ENCODE measurements at places on chromosomes 1 and 21. TPM values are rescaled to one million over a fixed set of nuclear protein-coding genes. Genes with fewer than 3 reads are reported as not detected.
A peak's percentile ranks its signal among the peaks of the same experiment; 100 is the strongest.

DNA sequence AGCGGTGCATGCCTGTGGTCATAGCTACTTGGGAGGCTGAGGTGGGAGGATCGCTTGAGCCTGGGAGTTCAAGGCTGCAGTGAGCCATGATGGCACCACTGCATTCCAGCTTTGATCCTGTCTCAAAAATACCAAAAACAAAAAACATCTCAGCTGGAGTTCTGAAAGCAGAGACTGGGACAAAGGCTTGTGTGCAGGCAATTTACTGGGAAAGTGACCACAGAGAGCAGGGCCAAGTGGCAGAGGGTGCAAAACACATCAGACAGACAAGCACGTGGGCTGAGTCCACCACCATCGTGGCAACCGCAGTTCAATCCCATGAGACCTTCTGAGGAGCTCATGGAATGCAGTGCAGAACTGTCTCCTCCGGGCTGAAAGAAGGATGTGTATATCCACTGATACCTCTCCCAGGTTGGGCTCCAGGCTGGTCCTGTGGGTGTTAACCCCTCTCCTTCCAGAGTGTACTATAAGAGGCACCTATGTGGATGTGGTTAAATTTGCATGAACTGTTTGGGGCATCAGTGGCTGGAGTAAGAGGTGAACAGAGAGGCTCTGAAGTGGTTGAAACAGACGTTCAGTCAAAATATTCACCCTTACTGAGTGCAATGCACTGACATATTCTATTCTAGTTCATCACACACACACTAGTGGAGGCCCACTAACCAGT is 10.8 kb downstream of the PIGP start:
- no peak for DNase-seq

The MYBPH gene
- total RNA-seq = not detected

The LIN28A gene
- not detected for total RNA-seq

- DNase-seq = no peak
Measured at GRCh38 chr1:164759144-164759920, 200.3 kb downstream of the PBX1 start.

- no peak for DNase-seq
Measured at GRCh38 chr1:38783640-38784229, 75.8 kb downstream of the RRAGC start.

DNA sequence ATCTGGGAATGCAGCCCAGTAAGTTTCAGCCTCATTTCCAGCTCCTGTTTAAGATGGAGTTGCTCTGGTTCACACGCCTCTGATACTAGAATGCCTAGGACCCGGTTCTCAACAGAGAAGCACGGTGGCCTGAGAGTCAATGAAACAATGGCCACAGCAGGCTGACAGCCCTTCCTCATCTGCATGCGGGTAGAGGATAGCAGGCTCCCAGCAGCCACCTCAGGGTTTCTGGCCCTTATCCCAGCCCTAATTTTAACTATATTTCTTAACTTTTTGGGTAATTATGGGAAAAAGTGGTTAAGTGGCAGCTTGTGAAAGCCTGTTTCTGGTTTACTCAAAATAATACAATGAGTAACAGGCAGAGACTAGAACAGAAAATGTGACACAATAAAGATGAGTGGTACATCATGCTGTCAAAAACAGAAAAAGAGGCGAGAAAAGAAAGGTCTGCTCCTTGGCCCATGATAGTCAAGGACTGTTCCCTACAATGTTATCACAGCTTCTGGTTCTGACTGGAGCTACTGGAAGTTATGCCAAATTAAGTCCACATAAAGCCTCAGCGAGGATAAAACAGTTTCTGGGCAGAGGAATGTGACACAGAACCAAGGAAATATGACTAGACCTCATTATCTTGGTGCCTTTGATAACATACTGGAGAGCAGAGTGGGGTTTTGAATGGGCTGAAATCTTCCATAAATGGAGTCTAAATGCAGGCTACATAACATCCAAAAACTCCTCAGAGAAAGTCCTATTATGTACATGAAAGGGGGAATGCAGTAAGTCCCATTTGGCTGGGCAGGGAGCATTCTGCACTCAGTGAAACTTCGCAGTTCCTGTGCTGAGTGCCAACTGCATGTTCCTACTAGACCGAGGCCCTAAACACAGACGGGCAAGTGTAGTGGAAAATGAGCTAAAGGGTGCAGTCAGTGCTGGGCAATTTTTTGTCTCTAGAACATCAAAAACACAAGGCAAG is 92.1 kb downstream of the NIBAN1 start:
- no peak for DNase-seq

DNA sequence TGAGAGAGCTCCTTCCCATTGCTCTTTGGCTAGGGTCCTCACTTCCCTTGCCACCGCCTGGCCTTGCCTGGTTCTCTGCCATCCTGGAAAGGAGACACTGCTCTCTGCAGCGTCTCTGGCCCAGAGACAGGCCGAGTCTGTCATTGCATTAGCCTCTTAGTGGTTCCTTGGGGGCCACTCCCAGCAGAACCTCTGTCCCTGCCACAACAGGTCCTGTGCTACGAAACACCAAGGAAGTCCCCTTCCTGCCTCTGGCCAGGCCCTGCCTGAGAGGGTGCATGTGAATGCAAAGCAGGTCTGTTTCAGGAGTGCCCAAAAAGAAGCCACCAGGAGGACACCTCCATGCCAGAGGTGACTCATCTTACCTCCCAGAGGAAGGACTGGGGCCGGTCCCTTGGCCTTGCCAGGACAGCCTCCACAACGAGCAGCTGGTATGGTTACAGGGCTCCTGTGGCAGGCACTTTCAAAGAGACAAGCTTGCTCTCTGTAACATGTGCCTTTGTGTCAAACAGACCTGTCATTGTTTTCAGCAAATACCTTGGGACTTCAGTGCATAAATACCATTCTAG is 59.6 kb downstream of the VPS26C start:
- peak; percentile 38 for DNase-seq

DNA sequence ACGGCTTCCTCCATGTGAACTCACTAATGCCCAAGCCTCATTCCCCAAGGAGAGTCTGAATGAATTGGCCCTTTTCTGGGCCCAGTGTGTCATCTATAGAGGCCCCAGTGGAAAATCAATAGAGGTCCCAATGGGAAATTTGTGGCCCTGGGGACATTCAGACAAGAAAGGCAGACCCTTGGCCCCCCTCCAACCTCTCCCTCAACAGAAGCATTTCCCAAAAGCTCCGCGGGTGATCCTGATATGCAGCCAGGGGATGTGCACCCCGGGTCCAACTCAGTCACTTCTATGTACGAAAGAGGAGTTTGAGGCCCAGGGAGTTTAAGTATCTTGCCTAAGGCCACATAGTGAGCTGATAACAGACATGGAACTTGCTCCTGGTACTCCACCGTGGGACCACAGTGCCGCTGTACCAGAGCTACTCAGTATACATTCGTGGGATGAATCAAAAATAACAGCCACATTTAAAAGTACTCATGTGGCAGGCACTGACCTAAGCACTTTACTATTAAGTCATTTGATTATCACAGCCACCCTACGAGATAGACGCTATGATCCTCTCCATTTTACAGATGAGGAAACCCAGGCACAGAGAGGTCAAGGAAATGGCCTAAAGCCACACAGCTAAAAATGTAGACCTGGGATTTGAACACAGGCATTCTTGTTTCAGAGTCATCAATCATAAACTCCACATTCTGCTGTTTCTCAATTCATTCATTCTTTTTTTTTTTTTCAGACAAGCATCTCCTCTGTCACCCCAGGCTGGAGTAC is 8.5 kb downstream of the EPHA2 start:
- DNase-seq = no peak

DNA sequence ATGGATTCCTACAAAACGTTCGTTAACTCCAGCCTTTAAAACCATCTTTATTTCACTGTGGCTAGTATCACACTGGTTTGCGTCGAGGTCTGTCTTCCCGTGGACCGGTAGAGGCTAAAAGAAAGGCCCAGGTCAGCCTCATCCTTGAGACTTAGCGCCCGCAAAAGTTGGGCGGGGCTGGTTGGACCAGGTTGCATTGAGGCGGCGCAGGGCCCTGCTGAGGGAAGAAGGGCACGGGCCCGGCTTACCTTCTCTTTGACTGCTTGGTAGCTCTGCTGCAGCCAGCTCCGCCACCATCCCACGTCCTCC is 455 bp downstream of the BSDC1 start:
- no peak for DNase-seq

DNA sequence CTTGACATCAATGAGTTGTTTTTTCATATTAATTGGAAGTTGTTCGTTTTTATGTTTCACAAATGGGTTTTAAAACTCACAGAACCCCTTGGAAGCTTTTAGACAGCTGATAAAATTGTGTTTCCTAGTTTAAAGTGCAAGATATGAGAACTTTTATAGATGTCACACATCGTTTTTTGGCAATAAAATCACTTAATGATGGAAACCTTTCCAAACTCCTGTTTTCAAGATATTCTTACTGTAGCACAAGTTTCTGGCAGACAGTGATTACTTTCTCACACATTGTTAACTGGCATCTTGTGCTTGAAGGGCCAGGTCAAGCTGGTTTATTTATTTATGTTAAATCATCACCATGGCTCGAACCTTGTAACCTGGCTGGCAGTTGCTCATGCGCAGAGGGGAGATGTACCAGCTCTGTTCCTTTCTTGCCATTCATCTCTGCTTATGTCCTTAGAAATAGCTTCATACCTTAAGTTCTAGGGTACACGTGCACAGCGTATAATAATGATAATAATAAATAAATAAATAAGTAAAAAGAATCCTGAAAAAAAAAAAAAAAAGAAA is 10.2 kb upstream of the RCAN1 start:
- DNase-seq = peak; percentile 37

DNA sequence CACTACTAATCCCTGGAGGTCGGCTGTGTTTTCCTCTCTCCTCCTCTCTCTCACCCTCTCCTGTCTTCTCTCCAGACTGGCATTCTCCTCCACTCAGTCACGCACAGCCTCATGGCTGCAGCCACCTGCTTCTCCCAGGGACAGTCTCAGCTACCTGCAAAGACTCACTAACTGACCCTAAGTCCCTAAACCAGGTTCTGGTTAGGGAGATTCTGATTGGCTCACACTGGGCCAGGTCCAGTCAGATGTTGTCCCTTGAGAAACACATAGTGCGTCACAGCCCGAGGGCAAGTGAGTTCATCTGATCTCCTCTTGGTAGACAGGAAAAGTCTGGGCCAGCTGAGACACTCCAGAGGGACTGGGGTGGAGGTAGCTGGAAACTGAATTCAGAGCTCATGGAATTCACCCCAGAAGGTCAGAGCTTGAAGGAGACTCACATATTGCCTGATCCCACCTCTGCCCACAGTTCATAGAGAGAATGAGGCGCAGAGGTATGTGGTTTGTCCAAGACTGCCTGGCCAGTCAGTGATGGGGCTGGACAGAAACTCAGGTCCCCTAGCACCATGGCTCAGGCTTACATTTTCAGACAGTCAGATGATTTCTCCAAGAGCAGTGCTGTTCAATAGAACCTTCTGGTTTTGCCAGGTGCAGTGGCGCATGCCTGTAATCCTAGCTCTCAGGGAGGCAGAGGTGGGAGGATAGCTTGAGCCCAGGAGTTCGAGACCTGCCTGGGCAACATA is 40.4 kb upstream of the RPL11 start:
- peak; percentile 54 for DNase-seq

The EPHA8 gene
- total RNA-seq = not detected

- DNase-seq = no peak
Measured at GRCh38 chr1:67610450-67610849, 74.6 kb upstream of the GADD45A start.

DNA sequence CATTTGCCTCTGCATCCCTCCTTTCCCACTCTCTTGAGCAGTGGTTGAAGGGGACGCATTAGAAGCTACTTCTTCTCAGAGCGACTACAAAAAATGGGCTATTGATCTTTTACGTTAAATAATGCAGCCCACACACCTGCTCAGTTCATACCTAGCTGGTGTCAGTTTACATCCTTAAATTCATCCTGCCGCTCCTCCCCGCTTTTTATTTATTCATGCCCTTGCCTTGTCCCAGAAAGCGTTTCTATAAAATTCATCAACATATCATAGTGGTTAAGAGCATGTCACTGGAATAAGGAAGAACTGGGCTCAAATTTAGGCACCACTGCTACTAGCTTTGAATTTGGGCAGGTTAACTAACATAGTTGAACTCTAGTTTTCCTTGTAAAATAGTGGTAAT is 66.0 kb upstream of the TINAGL1 start:
- no peak for DNase-seq

The MARK1 gene
- total RNA-seq = 15.4 TPM

GRCh38 chr21:34802180-34802899 is 133.5 kb downstream of the CLIC6 start:
- DNase-seq = no peak

- DNase-seq = no peak
Measured at GRCh38 chr1:23930861-23931490, 17.8 kb upstream of the CNR2 start.

GRCh38 chr1:6497215-6497866 is 5.9 kb upstream of the PLEKHG5 start:
- no peak for DNase-seq

The SPATA21 gene
- total RNA-seq = not detected

The F13B gene
- total RNA-seq = not detected

GRCh38 chr21:22903851-22904250 is 1905.6 kb downstream of the NCAM2 start:
- no peak for DNase-seq

- no peak for DNase-seq
Measured at GRCh38 chr1:204130178-204130577, 21.7 kb downstream of the ETNK2 start.

The S100A14 gene
- total RNA-seq = 4.2 TPM

DNA sequence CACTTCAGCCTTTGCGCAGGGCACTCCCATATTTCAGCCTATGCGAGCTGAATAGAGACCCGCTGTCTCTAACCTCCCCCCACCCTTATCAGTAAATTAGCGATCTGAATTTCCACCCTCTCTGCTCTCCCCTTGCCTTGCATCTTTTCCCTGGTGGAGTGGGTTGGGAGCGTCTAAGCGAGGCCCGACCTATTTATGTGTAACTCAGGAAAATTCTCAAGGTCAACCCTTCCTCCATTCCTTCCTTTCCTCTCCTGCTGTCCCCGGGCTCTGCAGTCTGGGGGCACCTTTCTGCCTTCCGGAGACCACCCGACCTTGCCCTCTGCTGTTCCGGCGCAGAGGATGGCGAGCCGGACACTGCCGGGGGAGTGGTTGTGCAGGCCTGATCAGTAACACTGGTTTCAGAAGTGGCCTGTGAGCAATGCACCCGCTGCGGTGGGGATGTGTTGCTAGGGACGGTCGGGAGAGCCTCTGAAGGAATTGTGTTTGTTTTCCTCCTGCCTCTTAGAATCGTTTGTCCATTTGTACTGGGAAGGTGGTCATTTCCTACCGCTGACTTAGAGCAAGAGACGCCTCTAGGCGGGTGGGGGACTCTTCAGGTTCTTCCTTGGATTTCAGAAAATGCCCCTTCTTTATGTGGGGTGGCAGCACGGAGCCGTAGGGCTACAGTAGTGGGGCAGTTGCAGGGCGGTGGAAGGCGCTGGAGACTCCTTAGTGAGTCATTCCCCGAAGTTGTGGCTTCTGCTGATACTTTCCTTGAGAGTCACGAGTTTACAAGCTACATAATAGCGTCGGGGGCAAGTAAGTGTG is 513 bp downstream of the MGST3 start:
- DNase-seq = peak; percentile 42

GRCh38 chr21:45287438-45288391 is at the start of gene POFUT2:
Gene POFUT2, minus strand, starts transcription at chr21:45287895. Its CDS starts 24 bp downstream, at chr21:45287871.
- DNase-seq = peak; percentile 97

The IGSF5 gene
- 4.9 TPM for total RNA-seq

Measured in heart right ventricle (tissue), 16 donors.